ENCODE measurements at places on chromosomes 7 and 10.

- DNase-seq = no peak
Measured at GRCh38 chr10:74178042-74178791, 27.2 kb downstream of the ADK start.

GRCh38 chr10:95650232-95650631 is 6.3 kb downstream of the ALDH18A1 start:
- no peak for DNase-seq

GRCh38 chr7:142323706-142324105 is 65.8 kb upstream of the PRSS58 start:
- no peak for DNase-seq

DNA sequence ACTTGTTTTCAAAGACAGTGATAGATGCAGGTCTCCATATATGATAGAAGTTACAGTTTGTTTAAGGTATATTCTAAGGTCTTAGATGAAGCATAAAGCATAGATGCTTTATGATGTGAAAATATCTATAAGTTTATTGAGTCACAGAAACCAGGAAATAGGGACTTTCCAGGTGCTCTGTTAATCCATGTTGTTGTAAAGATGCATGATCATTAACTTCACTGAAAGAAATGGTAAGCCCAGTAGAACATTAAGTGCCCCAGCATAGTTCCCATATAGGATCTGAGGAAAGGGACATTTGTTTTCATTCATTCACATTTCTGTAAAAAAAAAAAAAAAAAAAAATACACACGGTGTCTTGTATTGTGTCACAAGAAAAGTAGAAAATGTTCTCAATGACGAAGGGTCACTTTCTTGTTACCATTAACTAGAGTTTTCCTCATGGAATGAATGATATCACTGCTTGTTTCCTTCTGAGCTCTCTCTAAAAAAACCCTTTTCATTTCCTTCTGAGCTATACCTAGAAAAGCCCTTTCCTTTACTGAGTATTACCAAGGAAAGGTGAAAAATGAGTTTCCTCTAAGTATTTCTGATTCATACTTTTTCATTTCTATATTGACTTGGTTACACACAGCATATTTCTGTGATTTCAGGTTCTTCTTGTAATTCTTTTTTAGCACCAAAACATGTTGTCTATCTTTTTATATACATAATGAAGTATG is 105.2 kb downstream of the MACC1 start:
- DNase-seq = no peak

DNA sequence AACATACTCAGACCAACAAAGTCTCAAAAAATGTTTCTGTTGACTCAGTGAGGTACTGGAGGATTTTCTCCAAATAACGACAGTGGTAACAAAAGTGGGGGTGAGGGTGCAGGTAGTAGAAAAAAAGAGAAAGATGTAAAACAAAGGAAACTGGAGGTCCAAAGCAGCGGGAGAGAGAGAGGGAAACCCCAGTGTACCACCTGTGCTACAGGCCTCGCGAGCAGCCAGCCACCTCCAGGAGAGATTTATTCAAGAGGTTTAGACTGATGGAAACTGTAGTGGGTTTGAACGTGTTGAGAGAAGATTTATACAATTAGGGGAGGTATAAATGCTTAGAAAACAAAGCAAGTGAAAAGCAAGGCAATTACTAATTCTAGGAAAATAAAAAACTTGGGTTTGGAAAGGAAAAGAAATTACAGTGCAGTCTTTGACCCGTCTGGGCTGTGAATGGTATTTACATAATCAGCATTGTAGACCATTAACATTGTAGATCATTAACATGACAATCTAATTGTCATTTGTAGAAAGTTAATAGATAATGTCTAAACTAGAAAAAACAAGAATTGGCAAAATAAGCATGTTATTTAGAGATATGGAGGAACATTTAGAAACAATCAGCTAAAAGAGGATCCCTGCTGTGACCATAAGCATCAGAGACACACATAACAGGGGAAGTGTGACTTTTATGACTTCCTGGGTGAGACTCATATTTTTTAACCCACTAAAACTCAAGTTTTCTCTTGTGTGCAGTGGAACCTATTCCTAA is 180.0 kb downstream of the RELN start:
- DNase-seq = no peak

- no peak for DNase-seq
Measured at GRCh38 chr10:24381235-24382010, 172.5 kb downstream of the KIAA1217 start.

- DNase-seq = no peak
Measured at GRCh38 chr10:84225427-84226173, at the start of gene LRIT2. LRIT2 (minus strand) TSS chr10:84225544; CDS start chr10:84225520, 24 bp downstream.

GRCh38 chr7:17855202-17855601 is 85.1 kb downstream of the SNX13 start:
- DNase-seq = no peak

- DNase-seq = no peak
Measured at GRCh38 chr7:150971242-150972022, 6.7 kb downstream of the KCNH2 start.

- no peak for DNase-seq
Measured at GRCh38 chr7:123282181-123282580, 82.4 kb upstream of the SLC13A1 start.

DNA sequence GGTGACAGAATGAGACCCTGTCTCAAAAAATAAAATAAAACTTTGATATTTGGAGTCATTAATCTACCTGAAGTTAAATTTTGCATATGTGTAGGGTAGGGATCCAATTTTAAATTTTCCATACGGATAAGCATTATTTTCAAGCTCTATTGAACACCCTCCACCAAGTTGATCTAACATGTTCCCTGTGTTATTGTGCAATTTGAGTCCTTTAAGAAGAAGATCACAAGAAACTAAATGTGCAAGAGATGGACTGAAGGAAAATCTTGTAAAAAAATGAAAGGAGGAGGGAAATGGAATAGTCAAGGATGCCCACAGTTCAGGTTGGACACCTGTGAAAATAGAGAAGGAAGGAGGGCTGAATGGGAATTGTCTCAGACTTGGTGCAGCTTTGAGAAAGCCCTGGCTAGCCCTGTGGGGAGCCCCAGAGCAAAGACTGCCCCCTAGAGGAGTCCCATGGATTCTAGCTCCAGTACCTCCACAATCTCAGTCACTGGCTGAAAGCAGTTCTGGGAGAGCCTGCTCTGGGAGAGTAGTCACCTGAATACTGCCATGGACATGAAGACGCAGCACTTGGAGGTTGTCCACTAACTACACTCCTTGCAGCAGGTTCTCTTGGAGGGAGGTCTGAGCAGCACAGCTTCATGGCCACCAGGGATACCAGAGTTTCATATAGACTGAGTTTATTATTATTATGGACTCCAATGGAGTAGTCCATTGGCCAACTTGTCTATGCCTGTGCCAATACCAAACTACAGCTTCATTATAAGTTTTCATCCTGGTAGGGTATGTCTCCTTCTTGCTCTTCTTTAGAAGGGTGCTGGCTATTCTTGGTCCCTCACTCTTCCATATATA is 5.7 kb upstream of the TIAL1 start:
- no peak for DNase-seq

- DNase-seq = no peak
Measured at GRCh38 chr7:10122551-10123100, 851.0 kb upstream of the PHF14 start.

DNA sequence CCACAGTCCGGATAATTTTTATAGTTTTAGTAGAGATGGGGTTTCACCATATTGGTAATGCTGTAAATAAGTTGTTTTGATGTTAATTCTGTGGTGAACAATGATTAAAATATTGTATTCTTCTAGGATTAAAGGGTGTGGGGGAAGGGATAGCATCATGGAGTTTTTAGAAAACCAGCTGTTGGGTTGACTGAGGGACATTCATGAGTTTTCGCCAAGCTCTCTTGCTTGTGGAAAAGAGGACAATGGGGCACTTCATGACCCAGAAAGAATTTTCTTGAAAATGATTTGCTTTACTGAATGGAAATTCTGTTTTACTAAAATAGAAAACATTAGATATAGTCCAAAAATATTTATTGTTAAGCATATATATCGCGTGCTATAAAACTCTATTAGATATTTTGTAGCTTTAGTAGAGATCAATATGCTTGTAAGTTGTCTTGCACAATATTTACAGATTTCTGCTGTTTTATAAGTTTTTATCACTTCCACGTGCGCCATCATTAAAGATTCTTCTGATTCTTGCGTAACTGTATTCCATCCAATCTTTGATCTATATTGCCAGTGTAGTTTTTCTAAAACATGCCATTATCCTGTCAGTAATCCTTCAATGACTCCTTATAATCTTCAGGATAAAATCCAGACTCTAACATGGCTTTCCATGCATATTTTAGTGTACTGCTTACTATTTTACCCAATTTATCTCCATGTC is 41.8 kb downstream of the LCOR start:
- DNase-seq = no peak

DNA sequence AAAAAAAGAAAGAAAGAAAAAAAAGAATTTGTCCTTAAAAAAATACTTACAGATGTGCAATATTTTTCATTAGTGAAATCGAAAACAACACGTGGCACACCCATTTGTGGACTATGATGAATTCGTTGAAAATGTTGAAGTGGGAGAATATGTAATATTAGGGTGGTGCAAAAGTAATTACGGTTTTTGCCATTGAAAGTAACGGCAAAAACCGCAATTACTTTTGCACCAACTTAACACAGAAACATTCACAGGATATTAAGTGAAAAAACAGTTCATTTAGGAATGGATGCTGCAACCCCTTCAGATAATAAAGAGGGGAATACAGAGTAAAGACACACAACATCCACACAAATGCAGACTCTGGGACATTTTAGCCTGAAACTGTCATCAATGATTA is 96.0 kb downstream of the CALN1 start:
- DNase-seq = no peak

- no peak for DNase-seq
Measured at GRCh38 chr7:26159243-26159642, 7.2 kb downstream of the NFE2L3 start.

- DNase-seq = no peak
Measured at GRCh38 chr7:141617280-141617679, 66.1 kb downstream of the AGK start.

DNA sequence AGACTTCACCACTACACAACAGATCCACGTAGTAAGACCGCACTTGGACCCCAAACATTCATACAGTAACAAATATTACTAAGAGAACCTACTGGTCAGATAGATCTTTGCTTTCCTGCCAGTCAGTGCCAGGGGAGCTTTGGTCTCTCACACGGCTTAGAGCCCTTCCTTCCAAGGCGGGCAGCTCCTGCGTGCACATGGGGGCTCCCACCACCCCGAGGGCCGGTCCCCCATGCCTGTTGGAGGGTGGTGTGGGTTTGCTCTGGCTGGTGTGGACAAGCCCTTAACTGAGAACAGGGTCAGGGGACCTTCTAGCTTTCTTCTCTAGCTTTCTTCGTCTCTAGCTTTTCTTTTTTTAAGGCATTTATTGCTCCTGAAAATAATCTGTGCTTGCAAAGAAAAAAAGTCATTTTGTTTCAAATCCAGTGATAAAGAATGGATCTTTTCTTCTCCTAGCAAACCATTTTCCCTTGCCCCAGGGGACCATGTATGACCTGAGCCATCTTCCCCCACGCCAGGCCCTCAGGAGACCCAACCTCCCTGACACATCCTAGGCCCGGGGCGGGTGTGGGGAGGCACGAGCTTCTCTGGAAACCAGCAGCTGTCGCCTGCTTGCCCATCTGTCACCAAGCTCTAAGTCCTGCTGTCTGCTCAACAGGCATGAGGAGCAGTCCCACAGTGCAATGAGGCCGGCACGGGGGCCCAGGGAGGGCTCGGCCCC is 591.1 kb downstream of the PTPRN2 start:
- DNase-seq = no peak

- DNase-seq = no peak
Measured at GRCh38 chr7:118005026-118005425, 131.8 kb upstream of the CTTNBP2 start.

DNA sequence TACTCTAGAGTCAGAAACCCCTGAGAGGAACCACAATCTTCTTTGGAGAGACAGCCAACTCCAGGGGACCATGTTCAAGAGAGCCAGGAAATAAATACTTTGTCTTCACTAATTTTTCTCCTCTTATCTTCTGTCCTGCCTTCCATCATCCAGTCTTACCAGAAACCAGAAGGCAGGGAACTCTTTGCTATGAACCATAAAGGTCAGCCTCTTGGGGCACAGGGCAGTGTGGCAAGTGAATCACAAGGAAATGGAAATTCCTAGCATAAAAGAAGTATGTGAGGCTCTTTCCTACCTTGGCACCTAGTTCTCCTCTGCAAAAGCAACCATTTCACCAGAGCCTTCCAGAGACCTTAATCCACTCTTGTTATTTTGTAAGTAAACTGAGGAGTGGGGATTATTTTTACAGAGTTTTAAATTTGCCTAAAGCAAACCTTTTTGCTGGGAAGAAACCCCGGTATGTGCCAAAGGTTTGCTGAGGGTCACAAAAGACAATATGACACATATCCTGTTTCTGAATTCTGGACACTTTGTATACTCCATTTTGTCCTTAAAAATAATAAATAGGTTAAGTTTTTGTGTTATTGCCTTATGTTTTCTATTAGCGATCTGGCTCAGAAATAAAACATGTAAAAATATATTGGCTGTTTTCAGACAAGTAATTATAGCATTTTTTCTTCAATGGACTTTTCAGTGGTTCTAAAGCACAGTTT is 87.1 kb downstream of the ADAM22 start:
- no peak for DNase-seq

DNA sequence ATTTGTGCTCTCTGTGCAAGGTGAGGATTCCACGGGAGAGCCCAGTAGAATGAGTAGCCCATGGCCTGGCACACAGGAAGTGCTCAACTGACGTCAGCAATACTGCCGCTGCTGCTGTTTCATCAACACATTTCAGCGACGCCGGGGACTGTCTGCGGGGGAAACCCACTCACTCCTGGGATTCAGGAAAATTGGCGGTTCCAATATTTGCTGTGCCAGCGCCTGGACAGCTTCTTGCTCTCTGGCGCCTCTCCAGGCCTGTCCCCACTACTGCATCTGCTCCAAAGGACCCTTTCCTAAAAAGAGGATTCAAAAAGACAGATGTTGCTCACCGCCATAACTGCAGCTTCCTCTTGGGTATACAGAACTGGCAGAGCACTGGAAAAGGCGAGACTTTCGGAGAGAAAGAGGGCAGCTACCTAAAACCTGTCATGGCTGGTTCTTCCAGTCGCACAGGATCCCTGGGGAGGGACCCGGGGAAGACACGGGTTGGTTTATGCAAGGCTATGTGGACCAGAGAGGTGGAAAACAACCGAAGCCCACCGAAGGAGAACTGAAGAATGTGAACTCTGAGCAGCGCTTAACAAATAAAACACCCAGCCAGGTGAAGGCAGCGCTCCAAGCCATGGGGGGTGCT is 39.7 kb upstream of the ENO4 start:
- no peak for DNase-seq

DNA sequence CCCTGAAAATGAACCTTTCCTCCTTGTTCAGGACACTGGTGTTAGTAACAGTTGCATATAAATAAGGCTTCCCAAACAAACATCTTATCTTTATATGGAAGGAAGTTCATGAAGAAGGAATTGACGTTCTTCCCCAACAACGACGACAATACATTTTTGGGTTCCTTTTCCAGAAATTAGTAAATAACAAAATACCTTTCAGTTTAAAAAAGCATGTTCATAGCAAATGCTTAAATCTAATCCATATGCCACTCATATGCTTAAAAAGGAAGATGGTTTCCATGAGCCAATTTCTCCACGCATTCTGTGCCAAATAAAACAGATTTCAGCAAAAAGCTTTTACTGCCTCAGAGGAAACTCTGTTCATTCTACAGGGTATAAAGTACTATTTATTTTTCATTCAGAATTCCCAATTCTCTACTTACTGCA is 182.6 kb downstream of the COBL start:
- no peak for DNase-seq

- DNase-seq = no peak
Measured at GRCh38 chr7:114660126-114660486, 245.5 kb downstream of the FOXP2 start.
